Lung microvascular endothelial cell (primary cell): ENCODE measurements at places on chromosomes 13 and 19. TPM values are rescaled to one million over a fixed set of nuclear protein-coding genes. Genes with fewer than 3 reads are reported as not detected.

DNA sequence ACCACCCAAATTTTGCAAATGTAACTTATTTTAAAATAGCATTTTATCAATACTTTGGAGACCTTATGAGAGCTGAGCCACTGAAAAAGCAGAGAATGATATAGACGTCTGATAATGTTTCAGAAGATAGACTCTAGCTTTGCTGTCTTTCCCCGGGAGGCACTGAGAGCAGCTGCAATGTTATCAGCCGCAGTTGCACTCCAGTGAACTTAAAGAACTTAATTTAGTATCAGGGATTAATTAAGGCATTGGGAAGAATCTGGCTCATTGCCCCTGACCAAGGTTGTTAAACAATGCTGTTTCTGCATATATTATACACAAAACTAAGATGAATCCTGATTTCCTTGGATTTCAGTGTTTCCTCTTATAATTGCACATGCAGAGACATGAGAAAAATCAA is 75.7 kb upstream of the SGCG start:
- no peak for DNase-seq

DNA sequence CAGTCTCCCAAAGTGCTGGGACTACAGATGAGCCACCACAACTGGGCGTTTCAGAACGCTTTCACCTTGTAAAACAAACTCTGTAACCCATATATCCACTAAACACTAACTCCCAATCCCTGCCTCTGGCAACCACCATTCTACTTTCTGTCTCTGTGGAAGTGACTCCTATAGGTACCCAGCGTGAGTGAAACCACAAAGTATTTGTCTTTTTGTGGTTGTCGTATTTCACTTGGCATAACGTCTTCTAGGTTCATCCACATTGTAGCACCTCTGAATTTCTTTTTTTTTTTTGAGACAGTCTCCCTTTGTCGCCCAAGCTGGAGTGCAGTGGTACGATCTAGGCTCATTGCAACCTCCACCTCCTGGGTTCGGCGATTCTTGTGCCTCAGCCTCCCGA is 44.8 kb downstream of the BRD4 start:
- no peak for DNase-seq

GRCh38 chr19:53034948-53035675 is 9.4 kb upstream of the ERVV-2 start:
- DNase-seq = no peak

DNA sequence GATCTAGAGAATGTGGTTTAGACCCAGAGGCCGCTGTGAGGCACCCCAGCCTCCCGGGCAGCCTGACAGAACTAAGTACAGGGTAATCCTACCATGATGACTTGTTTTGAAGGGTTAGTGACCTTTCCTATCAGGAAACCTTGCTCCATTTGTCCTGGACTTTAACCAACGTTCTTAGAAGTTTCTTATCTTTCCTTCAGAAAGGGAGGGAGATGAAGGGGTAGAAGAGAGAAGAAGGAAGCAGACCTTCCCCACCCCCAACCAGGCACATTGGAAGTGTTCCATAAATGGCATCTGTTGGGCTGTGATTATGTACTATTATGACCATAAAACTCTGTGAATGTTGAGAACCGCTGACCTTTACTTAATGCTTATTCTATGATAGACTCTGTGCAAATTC is 184.2 kb downstream of the OXGR1 start:
- no peak for DNase-seq

GRCh38 chr13:48568370-48569103 is 35.7 kb upstream of the RCBTB2 start:
- no peak for DNase-seq

DNA sequence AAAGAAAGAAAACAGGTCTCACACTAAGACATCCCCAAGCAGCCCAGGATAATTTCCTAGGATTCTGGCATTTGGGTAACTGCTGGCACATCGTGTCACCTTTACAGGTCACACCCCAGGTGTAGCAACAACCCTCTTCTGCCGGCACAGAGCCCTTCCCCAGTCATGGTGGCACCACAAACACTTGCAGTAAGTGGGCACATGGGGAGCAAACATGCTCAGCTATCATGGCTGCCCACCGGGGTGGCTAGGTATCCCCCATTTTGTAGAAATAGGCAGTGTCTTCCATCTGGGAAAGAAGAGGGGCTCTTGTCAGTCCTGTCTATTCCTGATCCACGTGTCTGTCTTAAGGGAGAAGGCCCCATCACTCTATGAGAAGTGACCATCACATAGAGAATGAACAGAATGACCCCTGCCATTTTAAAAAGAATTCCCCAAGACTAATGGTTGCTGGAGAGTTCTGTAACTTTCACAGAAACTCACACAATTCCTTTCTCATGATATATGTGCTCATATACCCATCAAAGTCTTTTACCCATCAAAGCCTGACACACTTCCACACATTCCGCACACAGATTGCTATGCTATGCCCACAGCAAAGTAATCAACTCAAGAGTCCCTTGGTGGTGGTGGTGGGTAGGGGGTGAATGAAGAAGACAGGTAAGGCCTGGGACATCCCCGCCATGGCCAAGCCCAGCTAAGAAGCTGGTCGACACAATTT is 33.3 kb downstream of the BRD4 start:
- no peak for DNase-seq

- peak; percentile 31 for DNase-seq
These were observed 576 bp downstream of the DOT1L start for GRCh38 chr19:2164020-2164998.

- DNase-seq = peak; percentile 2
These were observed 16.0 kb downstream of the TDRD3 start for GRCh38 chr13:60412909-60413616.

- no peak for DNase-seq
These were observed 18.8 kb upstream of the CLASRP start for GRCh38 chr19:45020071-45020470.

- DNase-seq = no peak
These were observed 9.2 kb downstream of the KANK3 start for GRCh38 chr19:8333767-8334457.

DNA sequence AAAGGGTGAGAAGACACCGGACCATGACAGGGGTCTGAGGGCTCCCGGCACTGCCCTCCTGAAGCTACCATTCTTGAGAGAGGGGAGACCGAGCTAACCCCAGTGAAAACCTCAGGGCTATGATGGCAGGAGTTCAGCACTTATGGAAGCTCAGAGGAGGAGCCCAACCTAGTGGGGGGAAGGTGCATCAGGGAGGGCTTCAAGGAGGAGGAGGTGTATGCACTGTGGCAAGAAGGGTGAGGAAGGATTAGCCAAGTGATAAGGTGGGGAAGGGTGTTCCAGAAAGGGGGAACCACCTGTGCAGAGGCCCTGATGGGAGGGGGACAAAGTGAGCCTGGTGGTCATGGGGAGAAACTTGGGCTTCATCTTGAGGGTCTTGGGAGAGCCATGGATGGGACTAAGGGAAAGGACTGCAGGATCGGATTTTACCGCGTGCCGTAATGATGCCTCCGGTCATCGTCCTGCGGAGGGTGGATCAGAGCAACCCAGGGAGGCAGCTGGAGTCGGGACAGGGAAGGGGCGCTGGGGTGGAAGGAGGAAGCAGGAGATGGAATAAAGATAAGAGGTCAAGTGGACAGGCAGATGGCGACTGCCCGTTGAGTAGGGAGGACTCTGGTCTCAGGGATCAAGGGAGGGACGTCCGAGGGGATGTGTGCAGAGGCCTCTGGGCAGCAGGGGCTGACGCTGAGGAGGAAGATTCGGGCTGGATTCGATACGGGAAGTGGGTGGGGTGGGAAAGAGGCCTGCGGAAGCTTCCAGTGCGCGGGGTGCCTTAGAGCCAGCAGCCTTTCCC is 13.3 kb upstream of the PSMD8 start:
- no peak for DNase-seq

GRCh38 chr13:63351081-63351480 is 1935.4 kb upstream of the PCDH20 start:
- no peak for DNase-seq

DNA sequence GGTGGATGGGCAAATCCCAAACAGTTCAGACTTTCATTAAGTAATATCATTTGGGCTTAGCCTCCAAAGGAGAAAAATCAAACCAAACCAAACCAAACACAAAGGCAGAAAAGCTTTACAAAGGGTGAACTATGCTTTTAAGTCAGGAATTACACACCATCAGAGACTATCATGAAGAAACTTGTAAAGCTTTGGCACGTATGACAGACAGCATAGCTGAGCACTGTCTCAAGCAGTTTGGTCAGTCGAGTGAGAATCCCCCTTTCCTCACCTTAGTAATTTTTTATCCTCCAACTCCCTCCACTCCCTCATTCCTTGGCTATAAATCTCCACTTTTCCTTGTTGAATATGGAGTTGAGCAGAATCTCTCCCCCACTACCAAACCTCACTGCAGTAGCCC is 72.1 kb downstream of the MIPEP start:
- DNase-seq = no peak

GRCh38 chr13:66952507-66952906 is 277.6 kb downstream of the PCDH9 start:
- DNase-seq = no peak

- no peak for DNase-seq
These were observed 220.7 kb downstream of the RFC3 start for GRCh38 chr13:34038541-34039068.

- no peak for DNase-seq
These were observed 114.2 kb downstream of the TEX29 start for GRCh38 chr13:111434578-111435159.

DNA sequence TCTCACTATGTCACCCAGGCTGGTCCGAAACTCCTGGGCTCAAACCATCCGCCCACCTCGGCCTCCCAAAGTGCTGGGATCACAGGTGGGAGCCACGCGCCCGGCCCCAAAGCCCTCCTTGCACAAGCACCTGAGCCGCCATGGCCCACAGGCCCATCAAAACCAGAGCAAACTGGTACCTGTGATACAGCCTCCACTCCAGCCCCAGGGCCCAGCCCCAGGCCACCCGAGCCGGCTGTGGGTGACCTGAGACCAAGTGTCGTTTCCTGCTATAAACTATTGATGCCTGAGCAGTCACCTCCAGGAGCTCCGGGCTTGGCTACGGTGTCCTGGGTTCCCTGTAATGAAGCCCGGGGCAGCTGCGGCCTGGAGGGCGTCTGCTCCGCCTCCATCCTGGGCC is 9.7 kb upstream of the PTBP1 start:
- no peak for DNase-seq

GRCh38 chr19:29401712-29402421 is 123.9 kb upstream of the VSTM2B start:
- DNase-seq = no peak

GRCh38 chr19:2478278-2478755 is 2.4 kb downstream of the GADD45B start:
- DNase-seq = peak; percentile 57

GRCh38 chr19:4581666-4582553 is 22.4 kb upstream of the SEMA6B start:
- DNase-seq = peak; percentile 70

DNA sequence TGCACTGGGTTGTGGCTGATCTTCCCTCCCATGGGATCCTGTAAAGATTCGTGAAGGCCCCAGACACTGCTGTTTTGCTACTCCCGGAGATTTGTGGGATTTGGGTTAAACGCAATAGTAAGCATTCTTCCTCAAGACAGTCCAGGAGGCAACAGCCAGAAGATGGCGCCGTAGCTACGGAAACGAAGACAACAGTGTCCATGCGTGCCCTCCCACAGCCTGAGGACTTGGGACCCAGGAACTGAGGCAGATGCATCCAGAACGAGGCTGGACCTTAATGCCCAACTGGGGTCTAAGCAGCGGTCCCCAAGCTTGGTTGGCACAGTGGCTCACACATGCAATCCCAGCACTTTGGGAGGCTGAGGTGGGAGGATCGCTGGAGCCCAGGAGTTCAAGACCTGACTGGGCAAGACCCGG is 57.6 kb upstream of the ZNF507 start:
- DNase-seq = peak; percentile 49

DNA sequence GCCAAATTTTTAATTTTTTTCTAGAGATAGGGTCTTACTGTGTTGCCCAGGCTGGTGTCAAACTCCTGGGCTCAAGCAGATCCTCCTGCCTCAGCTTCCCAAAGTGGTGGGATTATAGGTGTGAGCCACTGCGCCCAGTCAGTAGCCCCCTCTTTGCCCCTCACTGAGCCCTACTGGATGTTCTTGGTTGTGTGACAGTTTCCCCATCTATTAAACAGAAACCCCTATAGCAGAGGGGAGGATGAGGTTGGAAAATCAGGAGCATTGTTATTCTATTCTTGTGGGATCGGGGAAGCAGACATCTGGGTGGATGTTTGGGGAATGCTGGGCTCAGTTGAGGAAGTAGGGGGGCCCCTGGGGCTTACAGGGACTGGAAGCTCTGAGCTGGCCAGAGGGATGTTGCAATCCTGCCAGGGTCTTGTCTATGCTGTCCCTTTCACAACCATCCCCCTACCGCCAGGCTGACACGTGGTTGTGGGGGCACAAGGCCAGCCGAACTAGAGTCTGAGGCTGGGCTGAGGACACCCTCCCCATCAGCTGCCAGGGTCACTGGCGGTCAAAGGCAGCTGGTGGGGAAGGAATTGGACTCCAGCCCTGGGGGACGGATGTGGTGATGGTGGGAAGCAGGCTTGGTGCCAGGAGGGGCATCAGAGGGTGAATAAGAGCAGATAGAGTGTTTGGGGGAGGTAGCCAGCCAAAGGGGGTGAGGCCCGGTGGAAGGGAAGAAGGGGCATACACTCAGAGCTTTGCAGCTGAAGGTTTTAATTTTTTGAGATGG is 10.9 kb downstream of the APOC1 start:
- peak; percentile 66 for DNase-seq

- DNase-seq = no peak
These were observed 11.7 kb downstream of the CEACAM4 start for GRCh38 chr19:41615207-41615606.

DNA sequence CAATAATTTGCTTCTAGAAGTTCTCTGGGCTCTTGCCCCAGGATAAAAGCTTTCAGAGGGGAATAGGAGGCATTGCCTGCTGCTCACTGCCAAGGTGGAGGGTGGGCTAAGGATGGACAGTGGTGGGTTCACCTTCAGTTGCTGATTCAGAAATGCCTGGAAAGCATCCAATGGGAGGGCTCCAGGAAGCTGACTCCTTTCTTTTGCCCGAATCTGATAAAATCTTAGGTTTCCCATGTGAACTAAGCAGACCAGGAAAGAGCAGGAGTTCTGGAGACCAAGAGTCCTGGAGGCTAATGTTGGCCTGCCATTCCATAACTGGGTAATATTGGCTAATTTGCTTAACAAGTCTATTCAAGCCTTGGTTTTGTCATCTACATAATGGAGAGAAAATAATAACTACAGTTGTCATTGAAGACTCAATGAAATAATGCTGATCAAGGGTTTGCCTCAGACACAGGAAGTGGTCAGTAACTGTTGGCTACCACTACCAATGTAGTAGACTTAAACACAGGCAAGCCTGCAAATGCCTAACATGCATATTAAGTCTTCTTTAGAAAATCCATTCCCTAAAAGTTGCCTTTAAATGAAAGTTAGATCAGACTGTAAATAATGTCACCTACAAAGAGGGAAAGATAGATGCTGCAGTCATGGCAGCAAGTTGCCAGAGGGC is 528.4 kb upstream of the NBEA start:
- no peak for DNase-seq

GRCh38 chr13:23859904-23860303 is 29.3 kb downstream of the MIPEP start:
- no peak for DNase-seq

GRCh38 chr19:31332096-31332495 is 17.1 kb downstream of the TSHZ3 start:
- DNase-seq = no peak

The PNKP gene
- 25.5 and 27.4 TPM in 2 replicates for total RNA-seq

The PALM gene
- total RNA-seq = 23.1 and 36.9 TPM in 2 replicates

The GNA15 gene
- under 0.01 TPM in 1 of 2 replicates, not detected in the other for total RNA-seq

The ZNF324 gene
- 7.6 and 11.9 TPM in 2 replicates for total RNA-seq

The PIH1D1 gene
- total RNA-seq = 115 and 140 TPM in 2 replicates

The ZNF581 gene
- total RNA-seq = 18.3 and 20.9 TPM in 2 replicates

The ZNF442 gene
- 1.1 and 2.8 TPM in 2 replicates for total RNA-seq

The VPS36 gene
- total RNA-seq = 13.5 and 26.6 TPM in 2 replicates

The ZNF667 gene
- 1.5 and 2.8 TPM in 2 replicates for total RNA-seq

The IRS2 gene
- 0.65 and 1.4 TPM in 2 replicates for total RNA-seq

The HIPK4 gene
- total RNA-seq = under 0.01 TPM in 1 of 2 replicates, not detected in the other

The DAND5 gene
- total RNA-seq = under 0.01 and 0.22 TPM in 2 replicates
